Smooth muscle cell of the umbilical artery (primary cell): ENCODE measurements at places on chromosomes 1 and 21. TPM values are rescaled to one million over a fixed set of nuclear protein-coding genes. Genes with fewer than 3 reads are reported as not detected.

ARHGAP30 gene
- 0.05 TPM in 1 of 2 replicates, not detected in the other for total RNA-seq

GJA9 gene
- not detected in 2 replicates for total RNA-seq

NBPF4 gene
- total RNA-seq: not detected in 2 replicates

VWA1 gene
- total RNA-seq: 10.4 and 13.1 TPM in 2 replicates

SAMD13 gene
- 0.30 and 0.42 TPM in 2 replicates for total RNA-seq

HUNK gene
- not detected in 2 replicates for total RNA-seq

FMO2 gene
- not detected in 2 replicates for total RNA-seq

CYP4X1 gene
- total RNA-seq: not detected in 2 replicates

PBXIP1 gene
- total RNA-seq: 87.2 and 138 TPM in 2 replicates

COL6A2 gene
- 1,261 and 1,787 TPM in 2 replicates for total RNA-seq

STYXL2 gene
- total RNA-seq: not detected in 2 replicates

NTMT2 gene
- not detected in 2 replicates for total RNA-seq
